ENCODE measurements at places on chromosomes 5 and 9. TPM values are rescaled to one million over a fixed set of nuclear protein-coding genes. Genes with fewer than 3 reads are reported as not detected.

DNA sequence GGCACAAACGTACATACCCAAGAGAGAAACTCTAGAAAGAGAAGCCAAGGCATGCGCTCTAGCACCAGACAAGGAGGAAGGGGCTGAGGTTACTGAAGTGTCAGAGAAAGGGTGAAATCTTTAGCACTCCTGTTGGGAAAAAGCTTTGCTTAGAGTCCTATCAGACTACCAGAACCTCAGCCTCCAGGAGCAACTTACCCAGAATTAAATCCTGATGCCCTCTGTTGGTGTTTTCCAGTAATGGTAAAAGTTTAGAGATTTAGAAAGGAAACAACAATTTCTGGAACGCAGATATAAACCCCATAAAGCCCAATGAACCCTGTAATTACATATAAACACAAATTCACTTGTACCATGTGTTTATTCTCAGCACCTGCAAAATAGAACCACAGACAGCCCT, 33.2 kb upstream of the ASTN2 start:
- no peak overlapping the region for H3K4me3 ChIP-seq
- H3K36me3 ChIP-seq, result no peaks in the 10 kb centered on the region
- H3K4me1 ChIP-seq, result no peaks in the 10 kb centered on the region
- no peak for DNase-seq
- H3K27ac ChIP-seq, result no peak overlapping the region

DNA sequence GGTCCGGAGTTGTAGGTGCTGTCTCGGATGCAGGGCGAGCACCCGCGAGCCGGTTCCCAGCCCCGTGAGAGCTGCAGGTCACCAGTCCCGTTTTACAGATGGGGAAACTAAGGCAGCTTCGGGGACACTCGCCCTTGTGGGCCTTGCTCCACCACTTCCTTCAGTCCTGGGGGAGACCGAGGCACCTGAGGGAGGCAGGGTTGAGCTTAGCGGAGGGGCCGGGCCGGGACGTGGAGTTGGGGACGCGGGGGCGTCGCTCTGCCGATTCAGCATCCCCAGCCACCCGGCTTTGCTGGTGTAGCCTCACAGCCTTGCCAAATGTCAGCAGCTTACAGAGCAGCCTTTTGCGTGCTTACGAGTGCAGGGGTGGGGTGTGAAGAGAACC, 530 bp downstream of the BBLN start:
- peaks cover 5% of the 10 kb centered on the region for H3K4me1 ChIP-seq
- H3K27ac ChIP-seq, result peak overlapping the region; percentile 77
- H3K4me3 ChIP-seq, result peak overlapping the region; percentile 73
- no peak for DNase-seq
- H3K27me3 ChIP-seq, result no peaks in the 10 kb centered on the region

GRCh38 chr5:103569313-103570060, 6.9 kb upstream of the NUDT12 start:
- H3K27ac ChIP-seq, result no peak overlapping the region
- no peak for DNase-seq
- H3K4me1 ChIP-seq, result no peaks in the 10 kb centered on the region
- H3K27me3 ChIP-seq, result no peaks in the 10 kb centered on the region
- no peak overlapping the region for H3K4me3 ChIP-seq

GRCh38 chr5:116303810-116304209, 219.0 kb downstream of the COMMD10 start:
- no peak for DNase-seq
- no peak overlapping the region for H3K27ac ChIP-seq
- no peaks in the 10 kb centered on the region for H3K36me3 ChIP-seq
- H3K27me3 ChIP-seq, result no peaks in the 10 kb centered on the region
- H3K4me3 ChIP-seq, result no peak overlapping the region

DNA sequence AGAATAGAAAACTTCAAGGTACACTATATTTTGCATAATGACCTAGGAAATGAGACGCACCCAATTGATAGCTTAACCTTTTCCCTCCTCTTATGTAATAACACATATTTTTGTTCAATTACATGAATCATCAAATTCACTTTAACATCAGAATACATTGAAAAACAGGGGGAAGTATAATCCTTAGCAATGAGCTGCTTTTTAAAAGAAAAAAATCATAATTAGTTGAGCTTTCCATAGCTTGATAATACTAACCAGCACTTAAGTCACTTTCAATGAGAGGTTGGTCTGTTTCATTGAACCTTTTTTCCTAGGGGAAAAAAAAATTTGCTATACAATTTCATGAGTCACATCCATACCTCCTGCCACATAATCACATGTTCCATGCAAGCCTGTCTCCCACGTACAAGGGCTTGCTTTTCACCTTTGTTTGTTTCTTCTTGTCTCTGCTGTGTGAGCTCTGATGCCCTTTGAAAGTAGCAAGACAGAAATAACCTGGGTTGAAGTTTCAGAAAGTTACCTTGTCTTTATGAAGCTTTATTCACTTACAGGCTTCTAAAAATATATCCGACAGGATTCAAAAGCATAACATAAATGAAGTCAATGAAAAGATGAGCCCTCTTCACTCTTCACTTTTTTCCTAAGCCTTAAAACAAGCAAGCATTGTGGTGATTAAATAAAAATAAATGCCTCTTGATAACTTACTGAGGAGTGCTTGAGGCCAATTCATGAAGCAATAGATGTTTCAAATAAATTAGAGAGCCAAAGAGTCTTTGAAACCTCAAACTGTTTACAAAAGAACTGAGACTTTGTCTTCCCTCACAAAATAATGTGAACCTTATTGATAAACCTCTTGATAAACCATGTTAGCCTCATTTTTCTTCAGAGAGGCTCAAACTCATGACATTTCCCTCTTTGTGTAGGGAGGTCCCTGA, 108.5 kb downstream of the FEM1C start:
- peaks cover 15% of the 10 kb centered on the region for H3K4me1 ChIP-seq
- no peaks in the 10 kb centered on the region for H3K27me3 ChIP-seq
- no peak overlapping the region for H3K4me3 ChIP-seq
- no peak for DNase-seq
- no peak overlapping the region for H3K27ac ChIP-seq
- no peaks in the 10 kb centered on the region for H3K36me3 ChIP-seq

DNA sequence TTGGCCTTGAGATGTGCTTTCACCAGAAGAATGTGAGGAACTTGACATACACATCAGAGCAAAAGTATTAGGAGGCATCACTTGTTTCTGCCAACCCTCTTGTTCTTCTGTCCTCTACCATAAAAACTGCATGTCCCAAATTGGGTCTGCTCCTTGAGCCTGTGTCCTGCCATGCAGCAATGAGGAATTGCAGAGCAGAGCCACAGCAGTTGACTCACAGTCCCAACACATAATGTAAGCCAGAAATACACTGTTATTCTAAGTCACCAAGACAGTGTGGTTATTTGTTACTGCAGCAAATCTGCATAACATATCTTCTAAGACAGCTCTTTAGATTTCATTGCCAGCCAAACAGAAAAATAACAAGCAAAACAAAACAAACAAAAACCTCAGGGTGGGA, 598.2 kb downstream of the PRELID2 start:
- no peaks in the 10 kb centered on the region for H3K27me3 ChIP-seq
- H3K4me1 ChIP-seq, result no peaks in the 10 kb centered on the region
- H3K27ac ChIP-seq, result no peak overlapping the region
- no peaks in the 10 kb centered on the region for H3K36me3 ChIP-seq
- H3K4me3 ChIP-seq, result no peak overlapping the region

- no peak overlapping the region for H3K4me3 ChIP-seq
- H3K27me3 ChIP-seq, result no peaks in the 10 kb centered on the region
- DNase-seq, result no peak
- H3K4me1 ChIP-seq, result no peaks in the 10 kb centered on the region
- H3K36me3 ChIP-seq, result no peaks in the 10 kb centered on the region
These were observed 4.5 kb downstream of the IRX4 start for GRCh38 chr5:1878050-1878849.

DNA sequence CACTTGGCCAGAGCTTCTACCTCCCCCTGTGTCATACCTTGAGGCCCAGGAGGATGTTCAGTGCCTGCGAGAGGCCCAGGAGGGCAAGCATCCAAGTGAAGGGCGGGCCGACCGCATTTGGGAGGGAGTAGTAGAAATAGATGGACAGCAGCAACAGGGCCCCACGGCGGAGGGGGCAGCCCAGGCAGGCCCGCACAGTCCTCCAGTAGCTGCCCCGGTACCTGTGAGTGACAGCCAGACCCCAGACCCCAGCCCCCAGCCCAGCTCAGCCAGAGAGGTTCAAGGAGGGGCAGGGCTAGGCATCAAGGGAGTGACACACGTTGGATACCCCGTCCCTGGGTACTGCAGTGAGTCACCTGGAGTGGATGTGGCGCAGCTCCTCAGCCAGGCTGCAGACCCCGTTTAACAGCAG, 1.4 kb downstream of the STING1 start:
- peak overlapping the region; percentile 92 for H3K27ac ChIP-seq
- H3K36me3 ChIP-seq, result peaks cover 31% of the 10 kb centered on the region
- no peak for DNase-seq
- H3K4me3 ChIP-seq, result peak overlapping the region; percentile 59
- H3K4me1 ChIP-seq, result peaks cover 17% of the 10 kb centered on the region
- no peaks in the 10 kb centered on the region for H3K27me3 ChIP-seq

DNA sequence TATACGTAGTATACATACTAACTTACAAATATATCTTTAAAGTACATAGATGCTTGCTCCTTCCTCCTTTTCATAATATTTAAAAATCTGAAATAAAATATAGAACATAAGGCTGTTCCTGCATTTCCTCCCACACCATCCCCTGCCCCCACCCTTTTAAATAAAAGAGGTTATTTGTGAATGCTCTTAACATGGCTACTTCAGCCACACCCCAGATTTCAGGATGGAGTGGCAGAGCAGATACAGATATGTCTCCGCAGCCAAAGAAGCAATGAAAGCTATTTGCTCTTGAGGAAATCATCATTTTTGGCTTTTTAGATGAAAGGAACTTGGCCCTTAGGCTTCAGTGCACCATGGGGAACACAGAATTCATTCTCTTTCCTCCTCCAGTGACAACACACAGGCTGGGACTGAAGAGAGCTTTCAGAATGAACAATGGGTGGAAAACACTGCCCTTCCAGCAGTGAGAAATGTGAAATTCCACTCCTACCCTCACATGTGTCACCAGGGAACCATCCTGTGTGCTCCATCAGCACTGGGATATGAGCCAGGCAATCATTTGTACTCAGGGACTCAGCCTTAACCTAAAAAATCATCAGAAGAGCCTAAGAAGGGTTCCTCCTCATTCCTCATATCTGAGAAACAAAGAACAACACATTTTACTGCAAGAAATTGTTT, 134.3 kb downstream of the PPP2R2B start:
- DNase-seq, result no peak
- no peak overlapping the region for H3K27ac ChIP-seq
- no peak overlapping the region for H3K4me3 ChIP-seq
- no peaks in the 10 kb centered on the region for H3K27me3 ChIP-seq

- no peaks in the 10 kb centered on the region for H3K4me1 ChIP-seq
- no peak overlapping the region for H3K27ac ChIP-seq
- no peak overlapping the region for H3K4me3 ChIP-seq
- H3K36me3 ChIP-seq, result no peaks in the 10 kb centered on the region
These were observed 78.4 kb upstream of the NR3C1 start for GRCh38 chr5:143481697-143482531.

DNA sequence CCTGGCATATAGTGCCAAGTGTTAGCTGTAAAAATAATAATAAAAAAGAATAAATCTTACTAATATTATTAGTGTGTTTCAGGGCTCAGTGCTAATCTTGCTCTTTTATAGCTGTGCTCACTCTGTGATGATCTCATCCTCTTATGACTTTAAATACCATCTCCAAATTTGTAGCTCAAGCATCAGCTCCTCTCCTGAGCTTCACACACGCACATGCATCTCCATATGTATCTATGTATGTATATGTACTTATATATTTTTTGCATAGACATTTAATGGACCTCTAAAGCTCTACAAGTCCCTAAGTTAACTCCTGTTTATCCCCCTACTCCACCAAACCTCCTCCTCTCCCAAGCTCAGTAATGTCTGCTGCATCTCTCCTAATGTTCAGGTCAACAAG, 170.8 kb upstream of the NR3C1 start:
- no peak for DNase-seq
- H3K4me3 ChIP-seq, result no peak overlapping the region
- no peaks in the 10 kb centered on the region for H3K36me3 ChIP-seq
- no peak overlapping the region for H3K27ac ChIP-seq
- H3K4me1 ChIP-seq, result no peaks in the 10 kb centered on the region

DNA sequence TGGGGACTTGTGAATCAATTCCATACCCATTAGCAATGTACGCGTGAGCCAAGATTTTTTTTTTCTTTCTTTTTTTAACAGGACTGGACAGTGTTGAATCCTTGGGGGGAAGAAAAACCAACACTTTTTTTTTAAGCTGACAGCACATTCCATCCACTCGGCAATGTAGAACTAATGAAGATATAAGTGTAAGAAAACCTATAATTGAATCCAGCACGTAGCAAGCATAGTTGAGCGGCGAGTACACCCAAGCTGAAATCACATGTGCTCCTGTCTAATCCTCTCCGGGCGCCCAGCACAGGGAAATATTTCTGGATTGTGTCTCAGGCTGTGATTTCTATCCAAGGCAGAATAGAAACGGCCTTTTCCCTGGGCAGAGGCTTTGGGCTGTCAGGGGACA, 118.2 kb downstream of the BOD1 start:
- no peaks in the 10 kb centered on the region for H3K27me3 ChIP-seq
- no peak for DNase-seq
- H3K36me3 ChIP-seq, result no peaks in the 10 kb centered on the region
- H3K4me3 ChIP-seq, result no peak overlapping the region
- no peak overlapping the region for H3K27ac ChIP-seq

DNA sequence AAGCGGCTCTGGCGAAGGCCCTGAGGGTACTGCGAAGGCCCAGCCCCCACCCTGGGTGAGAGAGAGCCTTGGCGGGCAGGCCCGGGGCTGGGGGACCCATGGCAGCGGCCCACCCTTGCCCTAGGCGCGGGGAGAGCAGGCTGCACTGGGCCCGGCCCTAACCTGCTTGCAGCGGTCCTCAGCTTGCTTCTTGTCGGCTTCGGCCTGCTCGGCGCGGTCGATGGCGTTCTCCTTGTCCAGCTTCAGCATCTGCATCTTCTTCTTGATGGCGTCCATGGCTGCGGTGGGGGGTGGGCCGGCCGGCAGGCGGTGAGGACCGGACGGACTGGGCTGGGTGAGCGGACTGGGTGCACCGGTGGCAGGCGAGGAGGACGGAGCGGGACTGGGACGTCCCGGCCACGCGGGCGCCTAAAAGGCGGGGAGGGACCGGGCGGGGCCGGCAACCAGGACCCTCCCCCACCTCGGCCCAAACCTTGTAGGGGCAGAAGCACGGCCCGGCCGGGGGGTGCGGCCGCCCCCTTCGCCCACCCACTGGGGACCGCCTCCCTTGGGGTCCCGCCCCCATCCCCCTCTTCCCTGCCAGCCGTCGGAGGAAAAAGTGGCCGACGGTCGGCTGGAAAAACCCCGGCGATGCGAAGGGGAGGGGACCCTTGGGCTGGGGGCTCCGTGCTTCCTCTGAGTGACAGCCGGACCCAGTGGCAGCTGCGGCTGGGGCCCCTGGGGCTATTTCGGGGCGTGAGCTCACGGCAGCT, at the start of gene TPM2:
TPM2 (minus strand) TSS at position 384 of the 752 bp plus-strand sequence; CDS start at position 276, 108 bp downstream.
- peak within 1 kb of the TSS; percentile 68 for H3K4me3 ChIP-seq
- peaks cover 15% of the 10 kb centered on the region for H3K36me3 ChIP-seq
- peak within 1 kb of the TSS; percentile 94 for H3K27ac ChIP-seq
- H3K27me3 ChIP-seq, result no peaks in the 10 kb centered on the region
- peak; percentile 35 for DNase-seq

The ANKRD34B gene
- total RNA-seq, result not detected

The MLANA gene
- total RNA-seq, result not detected

The SLC9A3 gene
- total RNA-seq, result 12.6 TPM

The SNCB gene
- not detected for total RNA-seq

The NTRK2 gene
- 59.9 TPM for total RNA-seq

The CTXN3 gene
- total RNA-seq, result not detected

The SLIT3 gene
- 39.0 TPM for total RNA-seq

The IRX1 gene
- total RNA-seq, result 1.9 TPM

The LPAR1 gene
- total RNA-seq, result 187 TPM

Measured in tibial nerve (tissue), 4 donors.